ENCODE measurements at places on chromosomes 1 and 21. TPM values are rescaled to one million over a fixed set of nuclear protein-coding genes. Genes with fewer than 3 reads are reported as not detected.
A peak's percentile ranks its signal among the peaks of the same experiment; 100 is the strongest.

Gene C1orf122
- 8.3 TPM for total RNA-seq

Gene PTGS2
- total RNA-seq, result 3.4 TPM

Gene ST6GALNAC5
- total RNA-seq, result 33.7 TPM

Gene PTPN22
- 0.36 TPM for total RNA-seq

Gene AGMAT
- 0.45 TPM for total RNA-seq

- peak; percentile 17 for DNase-seq
Measured at GRCh38 chr1:8147956-8148355, 121.8 kb upstream of the ERRFI1 start.

GRCh38 chr1:18199462-18199861, 91.9 kb downstream of the IGSF21 start:
- peak; percentile 69 for DNase-seq

DNA sequence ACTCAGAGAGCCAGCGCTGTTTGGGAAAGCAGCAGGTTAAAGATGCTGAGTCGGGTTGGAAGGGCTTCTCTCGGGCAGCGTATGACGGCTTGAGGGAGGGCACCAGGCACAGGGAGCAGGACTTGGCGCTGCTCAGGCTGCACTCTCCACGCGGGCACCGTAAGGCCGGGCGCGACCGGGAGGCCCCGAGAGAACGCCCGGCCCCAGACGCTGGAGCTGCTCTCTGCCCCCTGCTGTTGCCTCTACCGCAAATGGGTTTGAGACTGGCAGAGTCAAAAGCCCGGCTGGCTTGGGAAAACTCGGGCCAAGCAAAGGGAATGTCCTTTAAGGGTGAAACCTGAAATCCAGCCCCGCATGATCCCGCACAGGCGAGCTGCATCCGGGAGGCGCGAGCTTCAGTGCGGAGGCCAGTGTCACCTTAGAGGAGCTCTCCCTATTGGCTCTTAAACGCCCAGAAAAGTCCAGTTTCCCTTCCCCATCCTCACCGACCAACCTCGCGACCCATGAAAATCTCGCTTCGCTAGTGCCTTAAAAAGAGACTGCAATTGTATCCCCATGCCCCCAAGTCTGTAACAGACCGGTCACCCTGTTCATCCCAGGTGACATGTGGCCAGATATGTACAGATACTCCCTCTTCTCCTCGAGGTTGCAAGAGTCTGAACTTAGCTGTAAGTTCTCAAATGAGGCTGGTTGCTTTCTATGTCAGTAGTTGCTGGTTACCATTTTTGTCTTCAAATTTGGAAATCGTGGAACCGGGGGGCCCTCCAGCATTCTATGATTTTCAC, 1.1 kb downstream of the PRRX1 start:
- DNase-seq, result no peak

- peak; percentile 5 for DNase-seq
Measured at GRCh38 chr1:103108376-103109150, at the start of gene COL11A1. Gene COL11A1, minus strand, starts transcription at chr1:103108522. Its CDS starts 344 bp downstream, at chr1:103108178.

GRCh38 chr1:173333581-173333980, 126.5 kb upstream of the TNFSF4 start:
- DNase-seq, result no peak

- no peak for DNase-seq
Measured at GRCh38 chr1:228148935-228149405, 760 bp upstream of the GJC2 start.

DNA sequence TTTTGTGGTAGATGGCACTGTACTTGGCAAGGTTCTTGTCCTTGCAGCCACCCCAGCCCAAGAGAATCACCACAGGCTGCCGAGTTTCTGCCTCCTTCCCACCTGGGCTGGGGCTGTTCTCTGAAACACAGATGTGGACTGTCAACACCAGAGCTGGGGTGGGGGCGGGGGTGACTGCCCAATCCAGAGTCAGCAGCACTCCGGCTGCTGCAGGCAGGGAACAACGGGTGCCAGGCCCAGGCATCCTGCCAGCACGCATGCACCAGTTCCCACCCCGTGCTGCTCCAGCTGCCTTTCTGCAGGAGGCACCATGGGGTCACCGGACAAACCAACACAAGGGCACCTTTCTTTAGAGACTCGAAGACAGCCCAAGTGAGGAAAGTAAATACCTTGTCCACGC, 14.1 kb downstream of the TMEM53 start:
- no peak for DNase-seq

DNA sequence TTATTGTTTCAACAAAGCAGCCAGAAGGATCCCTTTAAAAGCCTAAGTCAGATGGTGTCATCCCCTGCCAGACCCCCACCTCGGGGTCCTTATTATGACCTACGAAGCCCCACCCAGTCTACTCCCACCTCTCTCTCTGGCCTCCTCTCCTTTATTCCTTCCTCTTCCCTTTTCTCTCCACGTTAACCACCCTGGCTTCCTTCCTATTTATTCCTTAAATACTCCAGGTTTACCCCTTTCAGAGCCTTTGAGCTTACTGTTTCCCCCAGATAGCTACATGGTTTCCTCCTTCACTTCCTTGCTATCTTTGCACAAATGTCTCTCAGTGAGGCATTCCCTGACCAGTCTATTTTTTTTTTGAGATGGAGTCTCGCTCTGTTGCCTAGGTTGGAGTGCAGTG, 12.0 kb upstream of the SLC9A1 start:
- no peak for DNase-seq

DNA sequence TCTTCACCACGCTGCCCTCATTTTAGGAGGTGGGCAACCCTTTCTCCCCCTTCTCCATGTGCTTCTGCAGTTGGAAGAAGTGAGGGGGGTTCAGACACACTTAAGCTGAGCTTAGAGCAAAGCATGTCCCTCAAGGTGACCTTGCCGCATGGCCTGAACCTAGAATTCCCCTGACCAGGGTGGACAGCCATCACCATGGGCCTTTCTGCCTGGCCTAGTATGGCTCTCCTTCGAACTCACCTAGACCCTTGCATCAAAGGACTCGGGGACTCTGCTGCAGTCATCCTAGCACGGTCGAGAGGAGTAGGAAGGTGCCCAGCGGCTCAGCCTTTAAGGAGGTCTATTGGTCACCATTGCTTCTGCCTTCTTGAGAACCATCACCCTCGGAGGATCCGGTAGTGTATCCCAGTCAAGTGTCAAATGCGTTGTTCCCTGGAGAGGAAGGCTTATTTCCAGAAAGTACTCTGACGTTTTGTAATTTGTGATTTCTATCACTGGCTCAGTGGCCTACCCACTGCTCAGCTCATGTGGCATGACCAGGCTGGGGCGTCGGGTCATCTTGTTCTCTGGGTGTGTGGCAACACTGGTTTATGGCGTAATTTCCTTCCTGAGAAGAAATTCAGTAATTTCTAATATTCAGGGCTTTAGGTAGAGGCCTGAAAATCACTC, at the start of gene KCNE1:
Gene KCNE1, minus strand, starts transcription at position 424 of the 669 bp plus-strand sequence. CDS start 62,576 bp downstream, outside the sequence.
- DNase-seq, result no peak

DNA sequence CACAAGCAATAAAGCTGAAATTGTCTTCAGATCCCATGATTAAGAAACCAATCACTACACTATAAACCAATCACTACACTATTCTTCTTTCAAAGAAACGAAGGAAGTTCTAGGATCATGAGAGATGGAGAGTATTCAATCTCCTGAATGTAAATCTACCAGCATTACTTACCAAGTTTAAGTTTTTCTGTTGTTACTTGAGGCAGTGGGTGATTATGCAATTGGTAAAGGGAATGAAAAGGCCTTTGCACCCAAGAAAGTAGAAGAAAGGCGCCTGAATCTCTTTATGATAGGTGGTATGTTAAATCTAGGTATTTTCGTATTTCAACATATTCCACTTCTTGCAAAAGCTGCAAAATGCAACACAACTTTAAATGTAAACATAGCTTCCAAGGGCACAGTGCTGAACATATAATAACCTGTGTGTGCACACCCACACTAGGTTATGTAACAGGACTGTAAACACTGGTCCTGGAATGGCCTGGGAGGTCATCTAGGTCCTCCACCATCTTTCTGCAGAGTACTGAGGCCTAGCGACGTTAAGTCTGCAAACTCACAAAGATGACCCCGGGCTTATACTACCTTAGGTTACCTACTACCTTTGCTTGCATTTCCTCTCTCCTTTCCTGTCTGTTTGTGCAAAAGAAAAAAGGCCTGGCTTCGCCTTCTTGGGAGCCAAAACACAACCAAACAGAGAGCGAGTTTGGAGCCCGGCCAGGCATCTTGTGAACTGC, 1.1 kb upstream of the UAP1 start:
- peak; percentile 50 for DNase-seq

- DNase-seq, result no peak
Measured at GRCh38 chr21:40052276-40052675, 185.0 kb downstream of the PCP4 start.

- no peak for DNase-seq
Measured at GRCh38 chr1:112027696-112028095, 38.2 kb upstream of the KCND3 start.

- no peak for DNase-seq
Measured at GRCh38 chr1:43691871-43692815, 15.2 kb upstream of the ST3GAL3 start.

DNA sequence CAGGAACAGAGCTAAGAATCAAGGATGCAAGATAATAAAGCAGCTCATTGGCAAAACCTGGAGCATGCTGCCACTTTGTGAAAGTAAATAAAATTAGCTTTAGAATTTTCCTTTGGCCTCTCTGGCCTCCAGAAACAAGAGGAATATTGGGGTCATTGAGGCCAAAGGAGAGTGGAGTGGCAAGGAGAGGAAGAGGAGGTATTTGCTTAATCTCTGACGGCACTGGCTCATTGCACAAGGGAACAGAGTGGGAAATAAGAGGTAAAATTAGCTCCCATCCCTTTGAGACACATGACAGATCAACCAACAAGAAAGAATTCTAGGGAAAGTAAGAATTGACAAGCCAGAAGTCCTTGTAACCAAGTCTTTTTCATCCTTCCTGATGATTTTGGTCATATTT, 48.4 kb downstream of the MAB21L3 start:
- DNase-seq, result no peak

DNA sequence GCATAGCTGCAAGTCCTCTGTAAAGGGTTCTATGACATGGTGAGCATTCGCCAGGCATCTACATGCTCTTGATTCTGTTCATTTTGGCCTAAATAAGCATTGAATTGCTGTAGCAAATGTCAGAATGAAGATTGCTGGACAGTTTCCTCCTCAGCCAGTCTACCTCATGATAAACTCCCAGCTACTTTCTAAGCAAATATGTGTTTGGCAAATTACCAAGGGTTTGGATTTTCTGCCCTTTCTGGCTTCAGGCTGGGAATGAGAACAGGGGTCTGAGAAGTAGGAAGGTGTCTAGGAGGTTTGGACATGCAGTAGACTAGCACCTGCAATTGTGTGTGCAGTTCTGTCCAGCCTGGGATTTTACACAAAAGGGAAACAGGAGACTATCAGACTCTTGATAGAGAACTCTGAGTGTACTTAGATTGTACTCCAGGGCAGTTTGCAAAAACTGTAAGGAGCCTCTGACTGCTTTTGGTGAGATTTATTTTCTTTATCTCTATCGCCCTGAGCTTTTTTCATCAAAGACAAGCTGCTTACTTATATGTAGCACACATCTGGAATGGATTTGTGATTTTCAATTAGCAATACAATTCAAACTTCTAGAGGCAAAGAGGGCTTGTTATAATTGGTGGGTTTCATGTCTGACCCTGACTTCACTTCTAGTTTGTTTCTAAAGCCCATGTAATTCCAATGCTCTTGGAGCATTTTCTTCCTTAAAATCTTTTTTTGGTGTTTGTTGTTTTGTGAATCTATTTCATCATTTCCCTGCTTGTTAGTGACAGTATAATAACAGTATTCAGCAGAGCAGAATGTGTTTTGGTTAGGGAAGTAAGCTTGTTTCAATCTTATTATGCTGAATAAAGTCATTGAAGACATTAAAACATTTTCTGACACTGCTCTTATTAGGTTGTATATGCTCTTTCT, 150.8 kb downstream of the VPS13D start:
- DNase-seq, result no peak

GRCh38 chr1:12763479-12763878, 10.1 kb upstream of the PRAMEF12 start:
- no peak for DNase-seq

Data from cerebellum (tissue), 4 donors.